ENCODE measurements at places on chromosomes 12 and 14. TPM values are rescaled to one million over a fixed set of nuclear protein-coding genes. Genes with fewer than 3 reads are reported as not detected.

Gene TTC7B
- total RNA-seq: 54.4 TPM

Gene KCNMB4
- total RNA-seq: 7.5 TPM

Gene C12orf75
- 3.1 TPM for total RNA-seq

Gene GUCY2C
- not detected for total RNA-seq

Gene CARMIL3
- total RNA-seq: not detected

Gene VPS37B
- total RNA-seq: 41.2 TPM

Gene KRT72
- total RNA-seq: not detected

Gene IL23A
- not detected for total RNA-seq

Gene NDRG2
- total RNA-seq: 222 TPM

Gene USP5
- 68.7 TPM for total RNA-seq

Gene CPNE6
- 0.33 TPM for total RNA-seq

Gene ZFHX2
- 0.50 TPM for total RNA-seq

Gene TRIAP1
- total RNA-seq: 10.8 TPM

Gene CREBL2
- total RNA-seq: 53.5 TPM

Gene YEATS4
- total RNA-seq: 17.6 TPM

Gene STYK1
- total RNA-seq: not detected

DNA sequence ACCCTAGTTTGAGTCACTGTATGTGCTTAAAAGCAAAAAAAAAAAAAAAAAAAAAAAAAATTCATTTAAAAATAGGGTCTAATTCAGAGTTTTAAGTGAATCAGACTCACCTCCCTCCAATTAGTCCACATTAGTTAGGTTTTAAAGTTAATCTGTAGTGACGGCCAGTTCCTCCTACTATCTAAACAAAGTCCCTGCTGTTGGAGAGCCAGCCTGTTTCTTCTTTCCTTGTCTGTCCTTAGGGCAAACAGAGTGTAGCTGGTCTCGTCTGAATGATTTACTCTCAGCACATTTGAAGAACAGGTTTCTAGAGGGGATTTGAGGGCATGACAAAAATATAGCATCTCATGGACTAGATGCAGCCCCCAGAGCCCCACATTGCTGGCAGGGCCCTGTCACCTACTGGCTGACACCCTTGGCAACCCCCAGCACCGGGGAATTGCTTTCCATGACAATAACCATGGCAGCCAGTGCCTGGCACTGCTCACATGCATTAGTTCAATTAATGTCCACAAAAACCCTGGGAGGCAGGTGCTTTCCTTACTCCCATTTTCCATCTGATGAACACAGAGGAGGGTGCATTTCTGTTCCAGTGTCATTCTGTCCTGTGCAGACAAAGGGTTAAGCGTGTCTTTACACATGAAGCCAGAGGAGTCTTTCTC, 138.3 kb downstream of the PLXNC1 start:
- no peak for DNase-seq

GRCh38 chr12:11706509-11707379, 57.3 kb downstream of the ETV6 start:
- DNase-seq: no peak

GRCh38 chr14:101072531-101072930, 169.0 kb upstream of the RTL1 start:
- DNase-seq: peak; percentile 68

GRCh38 chr12:56346675-56347074, 8.0 kb downstream of the IL23A start:
- no peak for DNase-seq

DNA sequence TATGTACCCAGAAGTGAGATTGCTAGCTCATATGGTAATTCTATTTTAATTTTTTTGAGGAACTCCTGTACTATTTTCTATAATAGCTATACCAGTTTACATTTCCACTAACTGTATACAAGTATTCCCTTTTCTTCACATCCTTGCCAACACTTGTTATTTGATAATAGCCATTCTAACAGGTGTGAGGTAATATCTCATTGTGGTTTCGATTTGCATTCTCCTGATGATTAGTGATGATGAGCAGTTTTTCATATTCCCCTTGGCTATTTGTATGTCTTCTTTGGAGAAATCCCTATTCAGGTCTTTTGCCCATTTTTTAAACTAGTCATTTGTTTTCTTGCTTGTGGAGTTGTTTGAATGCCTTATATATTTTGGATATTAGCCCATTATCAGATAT, 121.3 kb downstream of the BBS10 start:
- DNase-seq: no peak

- no peak for DNase-seq
Measured at GRCh38 chr12:57086493-57087009, 2.4 kb upstream of the NAB2 start.

DNA sequence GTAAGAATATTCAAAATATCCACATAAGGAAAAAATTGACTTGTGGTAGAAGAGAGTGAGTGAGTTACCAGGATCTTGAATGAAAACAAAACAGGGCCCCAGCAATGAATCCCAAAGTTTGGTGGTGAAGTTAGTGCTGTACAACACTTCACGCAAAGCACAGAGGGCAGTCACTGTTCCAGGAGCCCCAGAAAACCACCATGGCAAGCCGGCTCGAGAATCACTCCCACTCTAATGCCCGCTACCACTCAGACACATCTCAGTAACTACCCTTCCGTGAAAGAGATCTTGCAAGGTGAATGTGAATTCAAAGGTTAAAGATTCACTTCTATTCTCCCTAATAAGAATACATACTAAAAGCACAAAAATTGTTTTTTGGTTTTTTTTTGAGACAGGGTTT, 30.1 kb downstream of the CLIP1 start:
- DNase-seq: no peak

DNA sequence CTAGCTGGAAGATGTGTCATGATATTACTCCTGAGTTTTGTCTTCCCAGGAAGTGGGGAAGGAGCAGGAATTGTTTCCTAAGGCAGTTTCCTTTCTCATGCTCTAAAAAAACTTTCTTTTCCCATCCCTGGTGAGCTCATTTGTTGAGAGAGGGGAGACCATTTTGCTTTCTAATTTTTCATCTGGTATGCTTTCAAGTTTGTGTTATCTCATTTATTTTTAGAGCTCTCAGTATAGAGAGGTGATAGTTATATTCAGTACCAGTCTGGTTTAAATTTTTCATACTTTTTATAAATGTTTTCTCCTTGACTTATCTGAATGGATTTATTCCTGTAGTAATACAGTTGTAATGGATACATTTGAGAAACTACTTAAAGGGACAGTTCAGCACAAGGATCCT, 79.6 kb downstream of the FBXW8 start:
- no peak for DNase-seq

- no peak for DNase-seq
Measured at GRCh38 chr12:132364348-132364902, 35.0 kb upstream of the GALNT9 start.

- no peak for DNase-seq
Measured at GRCh38 chr12:64273527-64274403, 51.7 kb upstream of the KICS2 start.

- no peak for DNase-seq
Measured at GRCh38 chr14:64438181-64438841, 27.0 kb upstream of the AKAP5 start.

- no peak for DNase-seq
Measured at GRCh38 chr12:85831327-85831990, 4.8 kb downstream of the RASSF9 start.

- no peak for DNase-seq
Measured at GRCh38 chr12:49987625-49988303, 15.0 kb downstream of the AQP6 start.

DNA sequence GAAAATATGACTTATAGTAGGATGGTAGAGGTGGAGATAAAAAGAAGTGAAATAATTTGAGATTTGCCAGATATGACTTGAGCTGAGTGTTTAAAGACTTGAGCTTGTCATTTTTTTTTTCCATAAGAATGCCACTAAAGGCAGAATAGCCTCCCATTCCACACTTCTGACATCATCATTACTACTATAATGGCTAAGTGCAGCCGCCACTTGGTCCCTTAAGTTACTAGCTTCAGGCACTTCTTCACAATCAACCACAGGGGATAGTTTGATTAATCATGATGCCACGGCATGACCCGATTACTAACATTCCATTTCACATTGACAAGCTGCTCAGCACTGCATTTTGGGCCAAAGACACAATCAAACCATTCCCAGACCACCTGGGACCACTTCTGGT, 127.9 kb downstream of the EFCAB11 start:
- DNase-seq: no peak

DNA sequence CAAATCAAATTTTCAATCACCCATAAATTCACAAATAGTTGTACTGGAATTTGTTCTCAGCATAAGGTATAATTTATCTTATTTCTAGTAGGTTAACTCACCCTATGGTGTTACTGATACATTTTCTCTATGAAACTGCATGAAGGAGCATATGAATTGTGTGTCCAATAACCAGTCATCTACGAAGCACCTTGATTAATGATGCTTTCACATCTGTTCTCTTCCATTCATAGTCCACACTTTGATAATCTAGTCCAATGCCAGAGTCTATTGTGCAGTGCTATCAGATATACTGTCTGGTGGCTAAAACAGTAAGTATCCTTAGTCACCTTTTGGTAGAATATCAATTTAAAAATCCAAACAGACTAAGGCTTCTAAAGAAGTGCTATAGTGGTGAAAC, 876.0 kb downstream of the RPS29 start:
- DNase-seq: no peak

DNA sequence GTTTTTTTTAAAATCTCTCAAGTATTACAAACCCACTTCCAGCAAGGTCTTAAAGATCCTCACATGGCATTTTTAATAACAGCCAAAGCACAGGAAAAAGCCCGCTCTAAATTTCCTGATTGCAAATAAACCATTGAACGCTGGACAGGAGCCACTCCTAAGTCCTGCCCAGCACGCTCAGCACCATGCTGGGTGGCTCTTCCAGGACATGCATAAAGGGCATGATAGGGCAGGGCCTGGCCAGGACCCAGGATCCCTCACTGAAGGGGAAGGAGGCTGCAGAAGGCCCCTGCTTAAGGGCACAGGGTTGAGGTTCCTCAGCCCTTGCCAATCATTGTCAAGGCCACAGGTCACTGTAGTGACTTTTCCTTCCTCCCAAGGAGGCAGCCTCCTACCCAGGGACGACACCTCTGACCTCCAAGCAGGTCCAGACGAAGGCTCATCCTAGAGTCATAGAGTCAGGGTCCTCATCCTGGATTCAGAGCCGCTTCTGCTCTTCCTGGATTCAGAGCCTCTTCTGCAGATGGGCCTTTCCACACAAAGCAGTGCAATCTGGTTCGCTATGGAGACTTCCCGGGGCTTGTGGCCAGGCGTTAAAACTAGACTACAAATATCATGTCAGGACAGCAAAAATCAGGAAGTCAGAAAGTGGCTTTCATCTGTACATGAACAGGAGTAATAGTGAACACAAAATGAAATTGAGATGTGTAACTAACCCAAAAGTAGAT, 123.8 kb downstream of the GCH1 start:
- no peak for DNase-seq

GRCh38 chr14:61179061-61179690, 102.0 kb downstream of the TMEM30B start:
- DNase-seq: peak; percentile 82

- no peak for DNase-seq
Measured at GRCh38 chr14:54501480-54501879, 8.2 kb upstream of the CGRRF1 start.

DNA sequence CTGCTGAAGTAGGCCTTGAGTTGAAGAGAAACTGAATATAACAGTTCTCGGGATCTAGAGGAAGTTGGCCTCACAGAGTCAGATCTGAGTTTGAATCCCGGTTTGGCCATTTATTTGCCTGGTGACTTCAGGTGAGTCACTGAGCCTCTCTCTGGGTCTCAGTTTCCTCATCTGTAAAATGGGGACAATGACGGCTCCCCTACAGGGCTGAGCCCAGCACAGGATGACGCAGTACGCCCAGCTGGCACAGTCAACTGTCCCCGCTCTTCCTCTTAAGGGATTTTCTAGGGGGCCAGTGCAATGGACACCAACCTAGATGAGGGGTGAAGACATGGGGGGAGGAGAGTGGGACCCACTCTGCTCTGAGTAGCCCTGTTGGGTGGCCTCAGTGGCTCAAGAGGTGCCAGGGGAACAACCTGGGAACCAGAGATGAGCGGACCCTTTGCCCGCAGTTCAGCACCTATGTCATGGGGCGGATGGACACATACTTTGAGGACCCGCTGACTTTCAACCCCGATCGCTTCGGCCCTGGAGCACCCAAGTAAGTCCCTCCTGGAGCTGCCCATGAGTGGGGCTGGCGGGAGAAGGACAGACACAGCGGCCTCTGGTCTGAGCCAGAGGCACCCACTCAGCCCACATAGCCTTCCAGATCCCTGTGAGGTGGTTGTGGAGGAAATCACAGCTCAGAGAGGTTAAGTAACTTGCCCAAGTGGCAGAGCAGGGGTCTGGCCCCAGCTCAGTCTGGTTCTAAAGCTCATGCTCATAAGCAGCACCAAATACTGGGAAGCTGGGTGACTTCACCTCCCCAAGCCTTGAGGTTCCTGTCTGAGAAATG, 41.1 kb downstream of the CYP46A1 start:
- DNase-seq: no peak

- DNase-seq: no peak
Measured at GRCh38 chr12:53652366-53652765, 23.5 kb downstream of the ATP5MC2 start.

DNA sequence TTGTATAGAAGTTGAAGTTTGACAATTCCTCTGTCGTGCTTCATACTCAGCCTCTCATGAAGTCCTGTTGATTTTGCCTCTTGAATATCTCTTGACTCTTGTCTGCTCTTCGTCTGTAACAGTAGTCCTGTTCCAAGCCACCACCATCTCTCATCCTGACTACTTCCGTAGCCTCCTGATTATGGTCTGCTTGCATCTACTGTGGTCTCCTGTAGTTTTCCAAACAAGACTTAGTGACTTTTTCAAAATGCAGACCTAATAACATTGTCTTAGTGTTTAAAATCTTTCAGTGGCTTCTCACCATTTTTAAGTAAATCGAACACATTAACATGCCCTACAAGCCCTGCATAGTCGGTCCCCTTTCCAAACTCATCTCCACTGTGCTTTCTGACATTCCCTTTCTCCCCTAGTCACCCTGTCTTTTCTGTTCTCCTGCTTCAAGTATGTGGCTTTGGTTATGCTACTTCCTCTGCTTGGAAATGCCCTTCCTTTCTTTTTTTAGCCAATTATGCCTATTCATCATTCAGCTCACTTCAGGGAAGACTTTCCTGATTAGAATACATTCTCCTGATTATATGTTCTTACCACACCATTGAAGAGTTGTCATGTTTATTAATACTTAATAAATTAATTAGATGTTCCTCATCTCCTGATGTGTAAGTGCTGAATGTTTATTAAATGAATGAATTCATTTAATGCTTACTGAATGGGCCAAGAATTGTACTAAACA, 2.0 kb downstream of the SCYL2 start:
- DNase-seq: no peak

- no peak for DNase-seq
Measured at GRCh38 chr14:93319958-93320357, 12.9 kb downstream of the BTBD7 start.

- no peak for DNase-seq
Measured at GRCh38 chr12:47121146-47121545, 41.4 kb upstream of the AMIGO2 start.

- no peak for DNase-seq
Measured at GRCh38 chr12:19223018-19223417, 93.5 kb downstream of the PLEKHA5 start.

DNA sequence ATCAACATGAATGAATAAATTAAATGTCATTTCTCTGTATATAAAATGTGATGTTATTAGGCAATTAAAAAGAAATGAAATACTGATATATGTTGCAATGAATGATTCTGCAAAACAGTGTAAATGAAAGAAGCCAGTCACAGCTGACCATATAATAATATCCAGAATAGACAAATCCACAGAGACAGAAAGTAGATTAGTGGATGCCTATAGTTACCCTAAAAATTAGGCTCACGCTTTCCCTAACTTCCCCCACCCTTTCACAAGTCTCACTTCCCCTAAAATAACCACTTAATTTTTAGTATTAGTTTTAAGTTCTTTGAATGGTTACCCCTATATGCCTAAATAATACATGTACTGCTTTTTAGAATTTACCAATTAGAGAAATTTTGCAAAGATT, 348.9 kb upstream of the FAR2 start:
- no peak for DNase-seq
